SK-N-DZ (cell line): ENCODE measurements at places on chromosomes 6 and 20.

GRCh38 chr20:39264506-39265172 lies 302.5 kb downstream of the DHX35 start:
- peak; percentile 85 for DNase-seq

DNA sequence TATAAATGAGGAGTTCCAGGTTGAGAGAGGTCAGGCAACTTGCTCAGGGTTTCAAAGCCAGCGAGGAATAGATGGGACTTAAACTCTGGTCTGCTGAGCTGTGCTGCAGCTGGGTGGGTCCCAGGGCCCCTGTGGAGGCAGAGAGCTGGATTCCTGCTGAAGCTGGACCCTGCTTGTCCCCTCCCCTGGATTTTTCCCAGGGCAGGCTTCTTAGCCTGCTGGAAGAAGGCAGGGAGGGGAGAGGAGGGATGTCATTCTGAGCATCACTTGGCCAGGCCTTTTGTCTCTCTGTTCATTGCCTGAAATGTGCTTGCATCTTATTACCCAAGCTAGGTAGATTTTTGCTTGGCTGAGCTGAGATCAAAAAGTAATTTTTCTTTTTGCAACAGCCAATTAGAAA lies 133.7 kb downstream of the DHX35 start:
- no peak for DNase-seq

GRCh38 chr6:13068586-13069210 lies 259.6 kb downstream of the TBC1D7 start:
- no peak for DNase-seq

GRCh38 chr6:142074516-142074915 lies 58.2 kb upstream of the GJE1 start:
- DNase-seq = no peak

GRCh38 chr20:19817017-19817416 lies 59.0 kb downstream of the RIN2 start:
- DNase-seq = no peak
